ENCODE measurements at places on chromosomes 2 and 18.

DNA sequence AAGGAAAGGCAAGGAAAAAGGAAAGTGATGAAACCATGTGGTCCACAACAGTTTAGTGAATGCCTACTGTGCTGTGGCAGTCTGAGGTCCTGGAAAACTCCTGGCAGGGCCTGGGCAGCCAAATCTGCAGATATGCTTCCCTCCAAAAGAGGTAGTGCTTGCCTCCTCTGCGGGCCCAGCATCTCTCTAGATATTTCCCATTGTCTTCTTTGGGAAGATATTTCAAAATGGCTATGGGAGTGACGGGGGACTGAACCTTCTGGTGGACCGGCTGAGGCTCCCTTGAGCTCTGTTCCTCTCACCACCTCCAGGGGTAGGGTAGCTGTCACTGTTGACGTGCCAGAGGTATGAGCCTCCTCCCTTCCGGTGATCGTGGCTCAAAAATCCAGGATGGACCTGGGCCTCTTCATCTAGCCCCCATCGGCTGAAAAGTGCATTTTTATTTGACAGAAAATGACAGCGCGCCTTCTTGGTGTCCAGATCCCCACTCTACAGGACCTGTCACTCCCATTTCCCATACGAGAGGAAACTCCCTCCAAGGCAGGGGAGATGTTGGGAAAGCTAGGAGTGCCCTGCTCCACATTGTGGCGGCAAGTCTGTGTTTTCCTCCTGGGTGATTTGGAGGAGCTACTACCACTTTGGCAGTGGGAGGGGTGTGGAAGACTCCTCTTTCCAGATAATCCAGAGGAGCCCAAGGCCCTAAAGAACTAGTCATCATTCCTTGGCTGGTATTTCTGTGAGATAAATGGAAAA lies 9.4 kb upstream of the PAX3 start:
- DNase-seq: no peak

- no peak for DNase-seq
These were observed 353.0 kb downstream of the MYCN start for GRCh38 chr2:16293398-16293797.

- DNase-seq: no peak
These were observed 6.3 kb upstream of the NEU4 start for GRCh38 chr2:241802421-241803318.

DNA sequence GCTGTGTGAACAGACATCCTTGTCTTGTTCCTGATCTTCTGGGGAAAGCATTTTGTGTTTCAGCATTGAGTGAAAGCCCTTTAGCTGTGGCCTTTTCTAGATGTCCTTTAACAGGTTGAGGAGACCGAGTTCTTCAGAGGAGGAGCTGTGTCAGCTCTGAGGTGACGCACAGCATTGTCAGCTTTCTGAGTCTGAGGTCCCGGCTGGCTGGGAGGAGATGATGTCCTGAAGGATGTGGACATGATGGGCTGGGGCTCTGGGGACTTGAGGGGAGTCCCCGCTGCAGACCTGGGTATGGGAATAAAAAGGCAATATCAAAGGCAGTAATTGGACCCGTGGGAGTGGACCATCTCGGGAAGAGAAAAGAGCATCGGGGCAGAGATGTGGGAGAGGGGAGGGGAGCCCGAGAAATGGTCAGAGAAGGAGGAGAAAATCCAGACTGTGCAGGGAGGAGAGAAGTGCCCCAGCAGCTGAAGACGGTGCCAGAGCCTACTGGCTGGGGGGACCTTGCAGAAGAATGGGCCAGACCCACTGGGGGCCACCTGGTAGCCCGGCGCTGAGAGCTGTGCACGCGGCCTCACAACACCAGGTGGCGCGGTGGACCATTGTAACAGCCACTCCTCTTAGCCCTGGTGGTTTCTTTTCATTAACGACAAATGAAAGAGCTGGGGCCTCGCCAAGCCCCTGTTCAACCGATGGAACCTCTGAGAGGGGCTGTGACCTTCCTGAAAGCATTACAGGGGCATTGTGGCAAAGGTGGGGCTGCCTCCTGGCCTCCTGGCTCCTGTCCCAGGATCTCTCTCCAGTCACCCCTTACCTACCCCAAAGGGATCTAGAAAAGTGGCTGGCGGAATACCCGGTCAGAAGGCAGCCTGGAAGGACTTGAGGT lies 61.6 kb downstream of the ST3GAL5 start:
- no peak for DNase-seq

DNA sequence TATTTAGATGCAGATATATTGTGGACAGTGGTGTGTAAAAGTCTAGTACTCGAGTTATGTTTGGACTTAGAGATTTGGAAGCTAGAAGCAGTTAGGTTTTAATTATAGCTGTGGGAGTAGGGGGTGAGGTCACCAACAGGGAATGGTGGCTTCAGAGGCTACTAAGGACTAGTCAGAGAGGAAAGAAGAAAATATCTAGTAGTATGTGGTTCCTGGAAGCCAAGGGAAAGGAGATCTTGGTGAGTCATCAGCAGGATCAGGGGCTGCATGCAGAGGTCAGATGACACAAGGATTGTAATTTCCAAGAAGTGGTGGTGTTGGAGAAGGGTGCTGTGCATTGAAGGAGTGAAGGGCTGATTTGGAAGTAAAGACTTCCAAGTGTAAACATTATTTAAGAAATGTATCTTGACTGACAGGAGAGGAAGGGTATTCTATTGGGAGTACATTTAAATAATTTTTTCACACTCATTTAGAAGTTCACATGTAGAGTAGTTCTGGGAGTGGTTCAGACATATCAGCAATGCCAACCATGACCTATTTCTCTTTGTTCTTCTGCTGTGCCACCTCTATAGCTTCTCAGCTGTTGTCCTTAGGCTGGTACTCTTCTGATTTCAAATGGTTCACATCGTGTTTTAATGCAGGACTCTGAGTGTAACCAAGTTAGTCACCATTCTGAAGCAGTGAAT lies 59.1 kb downstream of the ACSL3 start:
- peak; percentile 83 for DNase-seq

DNA sequence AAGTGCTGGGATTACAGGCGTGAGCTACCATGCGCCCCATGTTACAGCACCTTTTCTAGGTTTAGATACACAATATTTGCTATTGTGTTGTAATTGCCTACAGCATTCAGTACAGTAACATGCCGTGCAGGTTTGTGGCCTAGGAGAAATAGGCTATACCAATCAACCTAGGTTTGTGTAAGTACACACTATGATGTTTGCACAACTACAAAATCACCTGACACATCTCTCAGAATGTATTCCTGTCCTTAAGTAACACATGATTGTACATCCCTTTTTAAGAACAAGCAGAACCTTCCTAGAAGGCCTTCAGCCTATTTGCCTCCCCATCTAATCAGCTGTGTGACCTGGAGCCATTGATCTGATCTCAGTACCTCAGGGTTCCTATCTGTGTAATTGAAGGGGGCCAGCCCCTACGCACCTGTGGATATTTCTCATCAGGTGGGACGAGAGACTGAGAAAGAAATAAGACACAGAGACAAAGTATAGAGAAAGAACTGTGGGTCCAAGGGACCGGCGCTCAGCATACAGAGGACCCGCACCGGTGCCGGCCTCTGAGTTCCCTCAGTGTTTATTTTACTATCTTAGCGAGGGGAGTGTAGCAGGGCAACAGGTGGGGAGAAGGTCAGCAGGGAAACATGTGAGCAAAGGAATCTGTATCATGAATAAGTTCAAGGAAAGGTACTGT lies 18.7 kb upstream of the TMBIM1 start:
- DNase-seq: no peak

DNA sequence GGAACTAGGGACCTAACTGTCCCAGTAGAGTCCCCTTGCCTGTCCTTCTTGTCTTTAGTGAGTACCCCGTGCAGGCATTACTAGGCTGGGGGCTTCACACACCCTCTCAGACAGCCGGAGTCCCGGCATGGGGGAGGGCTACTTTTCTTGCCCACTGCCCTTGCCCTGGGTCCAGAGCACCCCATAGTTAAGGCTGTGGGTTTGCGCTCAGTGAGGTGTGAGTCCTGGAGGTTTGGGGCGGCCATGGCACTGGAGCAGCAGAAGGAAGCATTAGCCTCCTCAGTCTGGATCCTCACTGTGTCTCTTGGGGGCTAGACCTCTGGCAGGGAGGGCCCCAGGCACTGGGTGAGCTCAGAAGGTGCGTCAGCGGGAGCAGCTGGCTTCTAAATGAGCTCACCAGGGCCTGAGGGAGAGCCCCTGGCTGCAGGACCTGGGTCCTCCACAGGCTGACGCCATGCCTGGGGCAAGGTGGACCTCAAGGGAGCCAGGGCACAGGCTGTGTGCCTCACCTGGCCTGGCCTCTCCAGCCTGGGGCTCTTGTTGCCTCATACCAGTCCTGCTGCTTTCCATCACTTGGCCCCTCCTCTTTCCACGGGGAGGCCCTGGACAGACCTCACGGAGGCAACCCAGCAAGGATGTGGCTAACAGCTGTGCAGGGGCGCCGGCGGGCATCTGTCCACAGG lies 27.4 kb downstream of the HS6ST1 start:
- DNase-seq: no peak

DNA sequence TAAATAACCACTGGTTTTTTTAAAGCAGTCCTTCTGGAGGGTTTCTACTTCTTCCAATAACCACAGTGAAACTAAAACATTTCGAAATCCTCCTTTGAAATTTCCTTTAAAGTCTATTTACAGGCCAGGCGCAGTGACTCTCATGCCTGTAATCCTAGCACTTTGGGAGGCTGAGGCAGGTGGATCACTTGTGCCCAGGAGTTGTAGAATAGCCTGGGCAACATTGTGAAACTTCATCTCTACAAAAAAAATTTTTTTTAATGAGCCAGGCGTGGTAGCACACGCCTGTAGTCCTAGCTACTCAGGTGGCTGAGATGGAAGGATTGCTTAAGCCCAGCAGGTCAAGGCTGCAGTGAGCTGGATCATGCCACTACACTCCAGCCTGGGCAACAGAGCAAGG lies 15.2 kb downstream of the KIDINS220 start:
- DNase-seq: no peak

GRCh38 chr2:46814160-46814961 lies 101.2 kb downstream of the MCFD2 start:
- DNase-seq: no peak

DNA sequence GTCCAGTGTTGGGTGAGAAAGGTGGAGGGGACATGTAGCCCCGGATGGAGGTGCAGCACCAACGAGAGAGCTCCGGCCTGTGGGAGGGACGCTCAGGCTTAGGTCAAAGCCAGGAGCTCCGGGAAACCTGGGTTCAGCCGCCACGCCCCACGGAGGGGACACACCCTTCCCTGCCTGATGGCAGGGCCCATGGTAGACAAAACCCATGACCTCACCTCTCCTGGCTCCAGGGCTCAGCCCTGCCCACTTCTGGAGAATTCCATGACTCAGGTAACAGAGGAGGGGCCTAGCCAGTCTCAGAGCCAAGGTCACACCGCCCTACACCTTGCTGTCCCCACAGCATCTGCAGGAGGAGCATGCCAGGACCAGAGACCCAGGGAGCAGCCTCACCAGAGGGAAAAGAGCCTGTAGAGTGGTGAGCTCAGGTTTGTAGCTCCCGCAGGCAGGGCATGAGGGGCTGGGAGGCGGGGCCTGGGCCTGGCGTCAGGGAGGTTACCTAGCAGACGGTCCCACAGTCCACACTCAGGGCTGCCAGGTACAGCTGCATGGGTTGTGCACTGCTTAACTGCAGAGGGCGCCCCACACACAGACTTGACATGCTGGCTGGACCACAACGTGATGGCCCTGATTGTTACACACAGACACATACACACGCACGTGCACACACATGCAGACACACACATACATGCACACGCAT lies 70.8 kb upstream of the SMAD7 start:
- DNase-seq: no peak

DNA sequence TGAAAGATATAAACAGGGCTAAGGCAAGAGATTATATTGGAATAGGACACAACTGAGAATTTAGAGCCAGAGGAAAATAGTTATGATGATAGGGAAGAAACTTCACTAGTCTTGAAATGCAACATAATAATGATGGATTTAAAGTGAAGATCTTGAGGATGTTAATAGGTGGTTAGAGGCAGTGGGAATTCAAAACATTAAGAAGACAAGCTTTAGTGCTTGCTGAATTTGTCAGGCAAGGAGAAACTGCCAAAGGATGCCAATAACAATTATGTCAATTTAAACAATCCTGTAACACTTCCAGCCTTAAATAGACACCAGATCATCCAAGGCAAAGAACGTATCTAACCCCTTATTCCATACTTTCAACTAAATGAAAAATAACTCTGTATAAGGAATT lies 330.1 kb downstream of the ERBB4 start:
- DNase-seq: no peak

GRCh38 chr18:9333441-9334328 lies 888 bp upstream of the TWSG1 start:
- DNase-seq: no peak

DNA sequence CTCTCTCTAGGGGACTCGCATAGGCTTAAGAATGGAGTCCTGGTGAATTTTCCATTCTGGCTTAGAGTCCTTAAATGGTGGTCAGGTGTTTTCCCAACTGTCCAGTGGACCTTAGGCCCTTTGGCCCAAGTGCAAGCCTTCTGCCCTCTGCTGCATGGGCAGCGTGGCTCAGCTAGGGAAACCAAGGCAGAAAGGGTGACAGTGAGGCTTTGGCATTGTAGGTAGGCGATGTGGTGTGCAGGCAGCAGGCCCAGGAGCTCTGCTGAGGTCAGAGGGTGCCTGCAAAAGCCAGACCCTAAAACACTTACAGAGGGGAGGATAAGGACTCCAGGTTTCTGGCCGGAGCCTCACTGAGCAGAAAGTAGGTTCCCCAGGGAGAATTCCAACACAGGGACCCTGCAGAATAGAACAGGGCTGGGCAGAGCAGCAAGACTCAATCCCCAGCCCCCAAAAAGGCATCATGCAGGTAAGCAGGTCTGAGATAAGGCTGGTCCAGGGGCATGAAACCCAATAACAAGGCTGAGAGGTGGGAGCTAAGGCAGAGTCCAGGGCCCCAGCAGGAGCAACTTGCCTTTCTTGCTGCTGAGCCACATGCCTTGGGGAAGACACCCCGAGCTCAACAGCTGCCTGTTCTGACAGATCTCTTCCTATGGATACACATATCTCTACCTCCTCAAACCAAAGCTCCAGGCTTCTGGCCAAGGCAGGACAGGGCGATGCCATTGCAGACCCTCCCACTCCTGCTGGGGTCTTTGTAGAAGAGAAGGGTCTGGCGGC lies 199.7 kb downstream of the TNS1 start:
- DNase-seq: no peak

- peak; percentile 14 for DNase-seq
These were observed 901 bp downstream of the ICA1L start for GRCh38 chr2:202870431-202871299.

GRCh38 chr18:30730915-30731314 lies 311.6 kb downstream of the DSC3 start:
- no peak for DNase-seq

- DNase-seq: no peak
These were observed 678 bp upstream of the ZNF24 start for GRCh38 chr18:35344736-35345459.

GRCh38 chr18:6367208-6367607 lies 47.5 kb downstream of the L3MBTL4 start:
- no peak for DNase-seq

- no peak for DNase-seq
These were observed 15.1 kb upstream of the BZW1 start for GRCh38 chr2:200796561-200796960.

- DNase-seq: no peak
These were observed 38.0 kb downstream of the CABYR start for GRCh38 chr18:24176727-24177416.

- no peak for DNase-seq
These were observed 1192.5 kb upstream of the ACVR2A start for GRCh38 chr2:146652311-146652710.

GRCh38 chr2:17857021-17857420 lies 21.4 kb upstream of the KCNS3 start:
- no peak for DNase-seq

- no peak for DNase-seq
These were observed 43.0 kb downstream of the MYO5B start for GRCh38 chr18:50151926-50152325.

All from GM04503 (cell line).